Posterior vena cava (tissue), 2 donors: ENCODE measurements at places on chromosomes 4 and X. TPM values are rescaled to one million over a fixed set of nuclear protein-coding genes. Genes with fewer than 3 reads are reported as not detected.

RAB41 gene
- not detected for total RNA-seq

POLN gene
- 3.5 TPM for total RNA-seq

BTC gene
- 3.8 TPM for total RNA-seq

ATRX gene
- 94.2 TPM for total RNA-seq

LNX1 gene
- 3.7 TPM for total RNA-seq

CXXC4 gene
- total RNA-seq: 0.14 TPM
